ENCODE measurements at places on chromosomes 5 and 9.

GRCh38 chr9:113541019-113541900 lies 77.7 kb downstream of the RGS3 start:
- H3K4me1 ChIP-seq: no peaks in the 10 kb centered on the region
- H3K27ac ChIP-seq: no peak overlapping the region
- no peaks in the 10 kb centered on the region for H3K36me3 ChIP-seq
- no peak overlapping the region for H3K4me3 ChIP-seq
- H3K27me3 ChIP-seq: peaks cover 2% of the 10 kb centered on the region

DNA sequence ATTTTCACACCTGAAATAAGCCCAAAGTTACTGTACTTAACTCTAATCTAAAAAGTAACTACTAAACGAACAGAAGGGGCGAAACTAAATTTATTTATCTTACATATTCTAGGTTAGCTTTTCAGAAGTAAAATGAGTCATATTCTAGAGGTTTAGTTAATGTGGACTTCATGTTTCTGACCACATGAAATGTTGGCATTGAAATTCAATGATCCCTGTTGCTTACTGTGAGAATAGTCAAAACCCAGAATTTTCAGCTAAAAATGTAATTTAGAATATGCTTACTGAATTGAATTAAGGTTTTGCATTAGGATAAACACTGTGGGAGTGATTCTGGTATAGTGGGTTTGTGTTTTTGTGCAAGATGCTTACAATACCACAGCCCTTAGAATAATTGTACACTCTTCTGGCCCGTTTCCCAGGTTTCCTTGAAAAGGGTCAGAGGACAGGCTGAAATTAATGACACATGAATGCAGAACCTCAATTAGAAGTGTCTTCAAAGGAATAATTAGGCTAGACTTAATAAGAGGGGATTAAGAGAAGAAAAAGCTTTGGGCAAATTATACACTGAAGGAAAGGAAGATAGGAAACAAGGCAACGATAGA lies 1.4 kb upstream of the SNX18 start:
- H3K4me1 ChIP-seq: peaks cover 19% of the 10 kb centered on the region
- no peak overlapping the region for H3K27ac ChIP-seq
- DNase-seq: no peak

GRCh38 chr5:148437249-148437648 lies 53.5 kb downstream of the FBXO38 start:
- no peak overlapping the region for H3K4me3 ChIP-seq
- no peak overlapping the region for H3K27ac ChIP-seq
- DNase-seq: no peak
- peaks cover 21% of the 10 kb centered on the region for H3K36me3 ChIP-seq
- H3K27me3 ChIP-seq: no peaks in the 10 kb centered on the region

GRCh38 chr5:173291722-173292658 lies 36.2 kb downstream of the STC2 start:
- no peak for DNase-seq
- H3K4me3 ChIP-seq: no peak overlapping the region
- peaks cover 19% of the 10 kb centered on the region for H3K27me3 ChIP-seq
- H3K4me1 ChIP-seq: peaks cover 12% of the 10 kb centered on the region

- no peak for DNase-seq
- H3K27ac ChIP-seq: no peak overlapping the region
- no peaks in the 10 kb centered on the region for H3K36me3 ChIP-seq
- peaks cover 6% of the 10 kb centered on the region for H3K27me3 ChIP-seq
- H3K4me3 ChIP-seq: no peak overlapping the region
Observed at GRCh38 chr5:55923865-55924500, 70.8 kb downstream of the IL6ST start.

- no peak for DNase-seq
- peak overlapping the region; percentile 65 for H3K27ac ChIP-seq
- H3K4me3 ChIP-seq: peak overlapping the region; percentile 87
- H3K27me3 ChIP-seq: peaks cover 22% of the 10 kb centered on the region
- H3K36me3 ChIP-seq: no peaks in the 10 kb centered on the region
Observed at GRCh38 chr9:38066914-38067858, 1.8 kb downstream of the SHB start.

GRCh38 chr5:61603211-61603908 lies 271.3 kb downstream of the ZSWIM6 start:
- H3K27me3 ChIP-seq: peaks cover 30% of the 10 kb centered on the region
- H3K27ac ChIP-seq: no peak overlapping the region
- peaks cover 5% of the 10 kb centered on the region for H3K4me1 ChIP-seq
- no peak overlapping the region for H3K4me3 ChIP-seq
- peaks cover 2% of the 10 kb centered on the region for H3K36me3 ChIP-seq

GRCh38 chr5:58248221-58248620 lies 211.7 kb downstream of the PLK2 start:
- H3K4me1 ChIP-seq: peaks cover 3% of the 10 kb centered on the region
- no peaks in the 10 kb centered on the region for H3K36me3 ChIP-seq
- DNase-seq: no peak

DNA sequence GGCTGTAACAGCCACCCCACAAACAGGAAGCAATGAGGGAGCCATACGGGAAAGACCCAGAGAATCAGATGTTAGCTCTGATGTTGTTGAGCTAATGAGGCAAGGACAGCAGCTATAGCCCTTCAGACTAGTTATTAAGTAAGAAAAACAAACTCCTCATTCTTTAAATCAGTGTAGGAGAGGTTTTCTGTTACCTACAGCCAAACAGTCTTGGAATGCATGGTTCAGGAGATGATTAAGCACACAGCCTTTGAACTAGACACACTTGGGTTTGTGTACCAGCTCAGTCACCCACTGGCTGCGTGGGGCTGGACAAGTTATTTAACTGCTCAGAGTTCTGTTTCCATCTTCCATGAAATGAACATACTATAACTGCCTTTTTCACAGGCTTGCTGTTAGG lies 68.1 kb downstream of the SPOCK1 start:
- H3K4me3 ChIP-seq: no peak overlapping the region
- H3K4me1 ChIP-seq: no peaks in the 10 kb centered on the region
- DNase-seq: no peak
